ENCODE measurements at places on chromosomes 16 and 17.

- DNase-seq: no peak
Observed at GRCh38 chr16:50692999-50693781, at the start of gene NOD2. NOD2 (plus strand) TSS chr16:50693606; CDS start chr16:50699496, 5,890 bp downstream.

- DNase-seq: no peak
Observed at GRCh38 chr17:28071891-28072606, 29.6 kb downstream of the NLK start.

GRCh38 chr16:30357085-30357714, 2.1 kb upstream of the CD2BP2 start:
- DNase-seq: no peak

GRCh38 chr17:79243603-79243990, 169.0 kb downstream of the ENGASE start:
- no peak for DNase-seq

GRCh38 chr16:79891458-79891857, 290.9 kb upstream of the MAF start:
- no peak for DNase-seq

- DNase-seq: no peak
Observed at GRCh38 chr16:77637940-77638339, 84.4 kb upstream of the NUDT7 start.
